ENCODE measurements at places on chromosomes 12 and 14.

- DNase-seq, result no peak
Observed at GRCh38 chr14:47102472-47102871, 450.9 kb upstream of the RPL10L start.

DNA sequence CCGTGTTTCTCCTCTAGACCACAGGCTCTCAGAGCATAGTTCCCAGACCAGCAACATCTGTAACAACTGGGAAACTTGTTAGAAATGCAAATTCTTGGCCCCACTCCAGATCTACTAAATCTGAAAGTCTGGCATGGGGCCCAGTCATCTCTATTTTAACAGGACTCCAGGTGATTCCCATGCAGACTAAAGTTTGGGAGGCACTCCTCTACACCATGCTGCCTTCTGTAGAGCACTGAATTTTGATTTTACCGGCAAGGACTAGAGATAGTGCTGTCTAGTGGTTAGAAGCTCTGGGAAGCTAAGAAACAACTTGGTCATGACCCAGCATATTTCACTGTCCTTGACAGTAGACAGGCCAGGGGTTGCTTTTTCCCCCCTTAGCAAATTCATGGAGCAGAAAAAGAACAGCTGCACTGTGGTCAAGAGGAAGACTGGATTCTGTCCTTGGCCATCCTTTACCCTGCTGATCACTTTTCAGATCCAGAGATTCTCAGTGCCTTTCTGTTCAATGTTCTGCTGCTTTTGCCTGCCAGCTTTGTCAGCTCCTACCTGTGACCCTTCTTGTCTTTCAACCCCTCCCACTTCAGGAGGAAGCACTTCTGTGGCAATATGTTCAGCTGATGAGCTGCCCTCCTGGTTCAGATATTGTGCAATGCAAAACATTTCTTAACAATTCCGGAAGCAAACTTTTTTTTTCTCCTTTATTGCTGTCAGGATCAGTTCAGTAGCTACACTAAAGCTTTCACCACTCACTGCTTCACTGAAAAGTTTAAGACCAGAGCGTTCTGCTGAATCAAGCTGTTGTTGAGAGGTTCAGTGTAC lies 133.8 kb upstream of the NUDT4 start:
- no peak for DNase-seq

DNA sequence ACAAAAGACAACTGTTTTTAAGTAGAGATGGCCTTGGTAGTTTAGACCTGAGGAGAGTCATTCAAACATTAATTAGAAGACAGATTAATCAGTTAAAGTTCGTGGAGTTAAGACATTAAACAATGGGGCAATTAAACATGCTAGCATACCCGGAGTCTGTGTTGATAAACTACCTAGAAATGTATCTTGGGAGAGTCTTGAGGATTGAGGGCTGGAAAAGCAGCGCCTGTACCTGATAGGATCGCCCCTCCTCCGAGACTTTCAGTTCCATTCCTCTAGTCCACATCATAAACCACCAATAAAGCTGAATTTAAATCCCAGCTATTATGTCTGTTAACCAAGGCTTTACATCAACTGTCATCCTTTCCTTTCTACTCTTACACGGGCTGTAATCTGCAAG lies 1.0 kb upstream of the KRAS start:
- no peak for DNase-seq

GRCh38 chr12:60168441-60168840 lies 572.6 kb downstream of the SLC16A7 start:
- DNase-seq, result no peak

DNA sequence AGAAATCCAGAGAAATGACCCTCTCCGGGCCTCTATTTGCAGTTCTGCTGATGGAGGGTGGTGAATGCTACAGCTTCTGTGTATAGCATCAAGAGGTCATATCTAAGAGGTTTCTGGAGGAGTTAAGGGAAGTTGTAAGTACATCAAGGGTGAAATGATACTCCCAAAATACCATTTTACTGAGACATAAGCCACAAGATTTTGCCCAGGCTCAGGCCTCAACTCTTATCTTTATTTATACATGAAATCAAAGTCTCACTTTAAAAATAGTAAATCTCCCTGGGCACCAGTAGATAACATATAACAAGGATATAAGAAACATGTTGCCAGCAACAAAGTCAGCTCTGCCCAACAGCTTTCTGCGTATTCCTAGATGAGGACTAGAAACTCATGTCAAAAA lies 40.4 kb downstream of the NIN start:
- DNase-seq, result no peak

DNA sequence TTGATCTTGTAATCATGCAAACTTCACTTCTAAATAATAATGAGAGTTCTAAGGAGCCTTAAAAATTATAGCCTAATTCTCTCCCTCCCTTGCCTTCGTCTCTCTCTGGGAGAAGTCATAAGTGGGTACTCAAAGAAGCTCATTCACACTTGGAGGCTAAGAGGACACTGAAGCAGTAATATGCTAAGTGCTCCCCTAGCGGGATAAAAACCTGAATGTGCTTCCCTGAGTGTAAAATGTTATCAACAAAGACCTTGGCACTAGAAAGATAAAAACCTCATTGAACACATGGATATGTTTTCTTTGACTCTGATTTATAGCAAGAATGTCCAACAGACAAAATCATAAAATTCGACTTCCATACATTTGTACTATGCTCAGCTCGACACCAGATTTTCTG lies 337.9 kb upstream of the NOVA1 start:
- DNase-seq, result no peak

GRCh38 chr14:103028161-103028767 lies 29.1 kb downstream of the CDC42BPB start:
- DNase-seq, result no peak

DNA sequence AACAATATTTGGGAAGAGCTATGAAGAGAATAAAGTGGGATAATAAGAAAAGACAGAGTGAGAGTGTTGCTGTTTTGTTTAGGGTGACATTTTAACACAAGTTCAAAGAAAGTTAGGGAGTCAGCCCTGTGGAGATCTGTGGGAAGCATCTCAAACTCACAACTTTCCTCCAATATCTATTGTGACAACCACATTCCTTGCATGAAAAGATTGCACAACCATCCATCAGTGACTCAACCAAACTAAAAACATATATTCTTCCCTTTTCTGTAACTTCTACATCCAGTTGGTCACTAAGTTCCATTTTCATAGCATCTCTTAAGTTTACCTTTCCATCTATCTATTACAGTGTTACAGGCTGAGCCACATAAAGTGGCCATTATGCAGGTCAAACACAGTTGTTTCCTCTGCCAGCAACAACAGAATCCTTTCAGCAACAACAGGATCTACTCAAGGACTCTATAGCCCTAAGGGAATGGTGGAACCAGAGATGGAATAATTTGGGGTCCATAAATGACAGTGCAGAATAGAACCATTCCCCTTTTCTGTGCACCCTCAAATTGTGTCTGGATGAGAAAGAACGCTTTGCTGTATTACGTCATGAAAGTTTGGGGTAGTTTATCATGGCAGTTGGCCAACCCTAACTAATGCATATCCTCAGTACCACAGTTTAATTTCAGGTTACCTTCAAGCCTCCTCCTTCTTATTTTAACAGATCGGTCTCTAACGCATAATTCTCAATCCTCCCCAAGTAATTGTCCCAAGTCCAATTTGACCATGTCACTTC lies 118.8 kb downstream of the ST8SIA1 start:
- no peak for DNase-seq

- no peak for DNase-seq
Observed at GRCh38 chr12:9897535-9897934, 16.2 kb downstream of the KLRF2 start.

DNA sequence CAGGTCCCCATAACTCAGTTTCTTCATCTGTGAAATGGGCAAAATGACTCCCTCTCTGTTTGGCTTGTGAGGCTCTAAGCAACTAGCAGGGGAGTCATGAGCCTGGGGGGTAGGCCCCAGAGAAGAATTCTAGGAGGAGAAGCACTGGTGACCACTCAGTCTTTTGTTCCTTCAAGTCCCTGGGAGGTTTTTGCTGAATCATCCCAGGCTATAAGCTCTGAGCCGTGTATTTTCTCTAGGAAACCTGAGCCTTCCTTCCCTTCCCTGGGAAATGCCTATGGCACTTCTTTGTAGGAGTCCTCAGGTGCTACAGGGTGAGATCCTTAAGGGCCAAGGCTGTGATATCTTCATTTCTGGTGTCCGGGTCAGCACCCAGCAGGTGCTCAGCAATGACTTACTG lies 4.5 kb downstream of the RPH3A start:
- no peak for DNase-seq

GRCh38 chr14:72389200-72389599 lies 457.0 kb downstream of the RGS6 start:
- no peak for DNase-seq

GRCh38 chr14:97382616-97383226 lies 585.5 kb downstream of the VRK1 start:
- DNase-seq, result no peak

- no peak for DNase-seq
Observed at GRCh38 chr14:96062010-96062409, 22.8 kb downstream of the C14orf132 start.

Data from T-helper 9 cell (primary cell).